Activated T-cell treated with anti-CD3 and anti-CD28 coated beads for 24 hours (primary cell): ENCODE measurements at places on chromosomes 6 and 20.

DNA sequence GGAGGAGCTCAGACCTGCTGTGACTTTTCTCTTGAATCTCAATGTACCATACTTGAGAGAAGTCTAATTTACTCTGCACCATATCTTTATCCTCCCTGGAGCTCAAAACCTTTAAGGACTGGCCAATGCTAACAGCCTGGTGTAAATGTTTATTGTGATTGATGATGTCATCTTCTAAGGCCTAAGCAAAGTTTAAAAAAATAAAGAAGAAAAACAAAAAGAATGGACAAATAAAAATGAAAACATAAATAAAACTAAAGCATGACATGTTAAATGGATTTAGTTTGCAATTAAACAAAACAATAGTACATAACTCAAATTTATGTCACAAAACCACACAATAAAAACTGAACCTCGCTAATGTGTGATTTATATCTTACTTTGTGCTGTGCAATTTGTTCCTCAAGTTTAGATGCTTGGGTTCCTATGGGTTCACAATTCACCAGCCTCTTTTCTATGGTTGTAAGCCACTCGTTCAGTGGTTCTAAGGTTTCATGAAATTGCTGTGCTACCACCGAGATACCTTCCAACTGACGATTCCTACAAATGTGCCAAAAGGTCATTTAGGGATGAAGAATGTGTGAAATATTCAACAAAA lies 113.0 kb downstream of the DST start:
- no peak for DNase-seq

GRCh38 chr20:62831854-62832211 lies 15.0 kb downstream of the COL9A3 start:
- no peak for DNase-seq

GRCh38 chr6:112258642-112259336 lies 4.4 kb upstream of the LAMA4 start:
- DNase-seq, result no peak

DNA sequence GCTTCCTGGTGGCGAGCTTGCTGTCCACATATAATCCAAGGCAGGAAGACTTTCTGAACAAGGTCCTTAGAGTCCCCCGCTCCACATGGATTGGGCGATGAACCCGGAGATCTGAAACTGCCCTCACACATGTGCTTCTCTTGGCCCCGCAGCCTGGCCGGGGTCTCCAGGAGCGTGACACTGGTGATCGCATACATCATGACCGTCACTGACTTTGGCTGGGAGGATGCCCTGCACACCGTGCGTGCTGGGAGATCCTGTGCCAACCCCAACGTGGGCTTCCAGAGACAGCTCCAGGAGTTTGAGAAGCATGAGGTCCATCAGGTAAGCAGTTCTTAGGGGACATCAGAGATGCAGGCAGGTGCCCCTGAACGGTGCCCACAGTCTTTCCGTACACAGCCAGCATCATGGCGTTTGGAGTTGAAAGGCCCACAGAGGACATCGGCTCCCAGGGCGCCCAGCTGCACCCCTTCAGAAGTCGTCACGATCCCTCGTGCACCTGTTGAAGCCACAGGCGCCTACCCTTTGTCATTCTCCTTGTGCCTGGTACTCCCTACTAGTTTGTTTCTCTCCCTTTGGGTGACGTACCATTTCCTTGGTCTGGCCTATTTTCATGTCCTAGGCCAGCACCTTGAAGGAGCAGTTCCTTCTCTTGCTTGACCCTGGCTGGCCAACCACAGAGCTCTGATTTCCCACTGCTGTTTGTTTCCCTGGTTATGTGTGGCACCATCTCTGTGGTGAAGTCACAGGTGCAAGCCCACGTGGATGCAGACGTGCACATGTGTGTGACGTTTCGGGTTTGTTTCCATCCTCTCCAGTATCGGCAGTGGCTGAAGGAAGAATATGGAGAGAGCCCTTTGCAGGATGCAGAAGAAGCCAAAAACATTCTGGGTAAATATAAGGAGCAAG lies 43.3 kb upstream of the IRF4 start:
- no peak for DNase-seq

DNA sequence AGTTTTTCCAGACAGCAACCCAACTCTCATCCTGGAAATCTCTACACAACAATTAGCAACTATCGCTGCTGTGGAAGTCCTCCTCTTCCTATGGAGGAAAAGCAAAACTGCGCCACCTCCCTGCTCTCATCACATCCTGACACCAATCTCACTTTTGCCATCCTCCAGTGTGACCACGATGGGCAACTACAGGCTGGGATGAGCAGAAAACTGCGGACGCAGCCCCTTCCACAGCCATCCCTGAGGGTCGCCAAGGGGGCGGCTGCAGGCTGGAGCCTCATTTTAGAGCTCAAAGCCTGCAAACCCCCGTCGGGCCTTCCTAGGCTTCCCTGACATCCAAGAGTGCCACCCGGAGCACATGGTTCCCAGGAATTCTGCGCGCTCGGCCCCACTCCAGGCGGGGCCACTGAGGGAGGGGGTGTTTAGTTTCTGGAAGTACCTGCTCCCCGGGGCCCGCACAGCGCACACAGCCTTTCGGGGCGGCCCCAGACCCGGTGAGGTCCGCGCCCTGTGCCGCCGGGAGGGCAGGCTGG lies 1.2 kb downstream of the TCFL5 start:
- no peak for DNase-seq

- no peak for DNase-seq
Measured at GRCh38 chr20:43836790-43837189, 77.9 kb upstream of the TOX2 start.
